NCI-H226 (cell line): ENCODE measurements at places on chromosomes 7 and 10.
A peak's percentile ranks its signal among the peaks of the same experiment; 100 is the strongest.

DNA sequence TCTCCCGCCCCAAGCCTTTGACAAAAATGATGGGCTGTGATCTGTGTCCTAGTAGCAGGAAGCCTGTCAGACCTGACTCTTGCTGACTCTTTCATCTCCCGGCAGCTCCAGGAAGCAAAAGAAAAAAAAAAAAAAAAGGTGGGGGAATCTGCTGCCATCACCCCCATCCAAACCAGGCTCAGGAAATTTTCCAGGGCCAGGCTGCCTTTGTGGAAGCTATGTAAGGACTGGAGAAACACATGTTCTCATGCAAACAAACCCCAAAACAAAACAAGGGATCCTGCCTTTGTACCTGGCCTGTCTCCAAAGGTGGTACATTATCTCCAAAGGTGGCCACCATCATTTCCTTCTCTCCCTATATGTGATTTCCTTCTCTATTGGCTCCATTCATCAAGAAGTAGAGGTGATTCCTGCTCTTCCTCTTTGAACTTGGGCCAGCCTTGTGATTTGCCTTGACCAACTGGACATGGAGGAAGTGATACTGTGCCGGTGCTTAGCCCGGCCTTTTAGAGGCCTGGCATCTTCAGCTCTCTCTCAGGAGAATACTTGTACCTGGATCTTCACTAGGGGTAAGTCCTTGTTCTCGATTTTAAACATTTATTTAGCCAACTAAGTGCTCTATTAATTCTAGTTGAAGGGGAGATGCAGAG, 192.2 kb upstream of the SVIL start:
- no peak for DNase-seq

- DNase-seq, result no peak
These were observed 138.6 kb downstream of the PPP1R17 start for GRCh38 chr7:31825576-31825975.

DNA sequence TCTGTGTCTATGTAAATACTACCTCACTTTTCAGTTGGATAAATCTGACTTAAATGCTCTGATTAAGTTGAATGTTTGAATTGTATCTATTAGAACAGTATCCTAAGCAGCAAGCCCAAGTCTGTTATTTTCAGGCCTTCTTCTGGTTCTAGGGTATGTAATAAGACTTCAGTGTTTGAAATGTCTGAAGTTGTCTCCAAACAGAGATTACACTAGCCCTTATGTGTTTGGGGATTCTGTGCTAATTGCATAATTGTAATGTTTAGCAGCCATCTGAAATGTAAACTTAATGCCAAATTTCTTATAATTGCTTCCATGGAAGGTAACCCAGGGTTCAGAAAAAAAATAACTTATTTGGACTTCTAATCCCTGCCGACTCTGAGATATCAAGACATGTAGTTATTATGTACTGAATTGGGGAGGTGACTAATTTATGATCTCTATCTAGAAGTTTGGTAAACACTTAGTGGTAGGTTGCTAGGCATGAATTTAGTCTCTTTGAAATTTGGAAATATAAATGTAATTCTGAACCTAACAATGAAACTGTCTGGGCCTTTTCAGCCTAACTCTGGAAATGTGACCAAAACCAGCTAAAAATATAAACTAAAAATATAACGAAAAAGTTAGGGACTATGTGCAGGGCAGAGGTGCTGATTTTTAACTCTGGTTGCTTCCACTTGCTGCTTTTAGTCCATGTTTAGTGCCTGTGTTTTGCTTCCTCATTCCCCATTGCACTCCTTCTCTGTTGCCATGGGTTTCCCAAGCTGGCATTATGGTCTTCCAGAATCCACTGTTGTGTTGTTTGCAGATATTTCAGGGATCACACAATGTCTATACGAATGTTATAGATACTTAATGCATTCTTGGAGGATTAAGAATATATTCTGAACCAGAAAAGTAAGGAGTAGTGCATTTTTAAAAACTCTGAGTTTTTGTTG, 54.8 kb downstream of the MCU start:
- DNase-seq, result no peak

- no peak for DNase-seq
These were observed 43.5 kb downstream of the TLL2 start for GRCh38 chr10:96470116-96470743.

- DNase-seq, result no peak
These were observed 6.9 kb downstream of the MTG1 start for GRCh38 chr10:133400624-133401424.

GRCh38 chr7:98779800-98780587, 89.8 kb downstream of the TMEM130 start:
- no peak for DNase-seq

GRCh38 chr7:141976524-141977245, 3.1 kb upstream of the TAS2R38 start:
- DNase-seq, result no peak

GRCh38 chr7:95688931-95689495, 83.3 kb upstream of the DYNC1I1 start:
- DNase-seq, result no peak

GRCh38 chr7:135342887-135343286, 109.2 kb downstream of the STRA8 start:
- DNase-seq, result no peak

DNA sequence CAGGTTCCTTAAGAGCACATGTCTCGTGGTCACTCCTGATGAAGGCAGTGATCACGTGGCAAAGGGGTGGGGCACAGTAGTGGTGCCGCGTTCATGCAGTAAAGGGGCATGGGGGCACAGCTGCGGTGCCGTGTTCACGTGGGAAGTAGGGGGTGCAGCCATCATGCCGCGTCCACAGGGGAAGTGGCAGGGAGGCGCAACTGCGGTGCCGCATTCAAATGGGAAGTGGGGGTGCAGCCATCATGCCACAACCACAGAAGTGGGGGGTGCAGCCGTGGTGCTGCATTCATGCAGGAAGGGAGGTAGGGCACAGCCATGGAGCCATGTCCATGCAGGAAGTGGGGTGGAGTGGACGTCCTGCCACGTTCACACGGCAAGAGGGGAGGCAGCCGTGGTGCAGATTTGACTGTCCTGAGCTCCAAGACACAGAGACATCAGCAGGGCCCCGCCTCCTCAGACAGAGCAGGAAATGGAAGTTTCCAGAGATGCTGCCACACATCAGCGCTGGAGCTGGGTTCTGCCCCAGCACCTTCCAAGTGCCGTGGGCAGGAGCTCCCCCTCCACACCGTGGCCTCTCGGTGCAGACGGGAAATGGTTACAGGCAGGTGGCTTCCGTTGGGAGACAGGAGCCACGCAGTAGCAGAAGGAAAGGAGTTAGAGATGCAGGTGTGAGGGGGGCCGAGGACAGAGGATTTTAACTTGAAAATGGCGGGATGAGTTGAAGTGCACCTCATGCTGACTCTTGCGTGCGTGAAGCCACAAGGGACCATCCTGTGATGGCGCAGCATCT, 95.0 kb upstream of the DDC start:
- DNase-seq, result no peak

GRCh38 chr10:88106366-88106765, 242.9 kb downstream of the PTEN start:
- no peak for DNase-seq

DNA sequence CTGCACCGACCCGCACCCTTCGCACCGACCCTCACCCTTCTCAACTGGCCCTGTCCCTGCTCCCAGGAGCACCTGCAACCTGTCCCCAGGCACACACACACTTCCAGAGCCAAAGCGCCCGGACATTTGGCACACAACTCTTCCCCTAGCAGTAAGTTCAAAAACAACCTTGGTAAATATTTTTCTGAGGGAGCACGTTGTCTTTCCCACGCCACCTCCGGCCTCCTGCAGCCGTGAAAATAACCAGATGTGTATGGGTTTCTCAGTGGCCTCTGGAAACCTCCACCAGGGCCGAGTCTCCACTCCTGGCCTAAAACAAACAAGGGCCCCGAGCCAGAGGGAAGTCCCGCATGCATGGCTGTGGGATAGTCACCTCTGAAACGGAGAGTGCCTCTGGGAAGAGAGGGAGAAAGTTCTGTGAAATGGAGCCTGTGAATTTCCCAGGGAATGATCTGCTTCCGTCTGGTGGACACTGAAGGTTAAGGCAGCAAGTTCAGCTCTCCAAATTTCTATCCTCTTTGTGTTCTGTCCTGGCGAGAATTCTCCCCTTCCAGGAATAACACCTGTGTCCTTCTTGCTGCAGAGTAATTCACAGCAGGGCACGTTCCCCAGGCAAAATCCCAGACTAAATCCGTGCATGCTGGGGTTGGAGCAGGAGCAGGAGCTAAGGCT, 15.8 kb downstream of the PODXL start:
- DNase-seq, result no peak

DNA sequence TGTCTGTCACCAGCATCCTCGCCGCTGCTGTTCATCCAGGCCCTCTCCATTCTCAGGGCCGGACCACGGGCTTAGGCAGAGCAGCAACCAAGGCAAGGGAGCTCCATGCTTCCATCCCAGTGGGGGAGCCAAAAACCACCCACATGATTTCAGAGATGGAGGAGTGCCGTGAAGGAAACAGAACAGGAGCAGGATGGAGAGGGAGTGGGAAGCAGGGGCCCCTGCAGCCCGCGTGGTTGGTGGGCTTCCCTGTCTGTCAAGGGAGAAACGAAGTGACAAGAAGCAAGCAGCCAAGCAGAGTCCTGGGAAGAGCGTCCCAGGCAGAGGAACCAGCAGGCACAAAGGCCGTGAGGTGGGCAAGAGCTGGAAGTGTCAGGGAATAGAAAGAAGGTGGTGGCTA, 95.7 kb downstream of the SLIT1 start:
- no peak for DNase-seq

GRCh38 chr7:37921876-37922275, 1.4 kb downstream of the EPDR1 start:
- no peak for DNase-seq

GRCh38 chr10:72328829-72329204, 25.9 kb downstream of the DNAJB12 start:
- no peak for DNase-seq

DNA sequence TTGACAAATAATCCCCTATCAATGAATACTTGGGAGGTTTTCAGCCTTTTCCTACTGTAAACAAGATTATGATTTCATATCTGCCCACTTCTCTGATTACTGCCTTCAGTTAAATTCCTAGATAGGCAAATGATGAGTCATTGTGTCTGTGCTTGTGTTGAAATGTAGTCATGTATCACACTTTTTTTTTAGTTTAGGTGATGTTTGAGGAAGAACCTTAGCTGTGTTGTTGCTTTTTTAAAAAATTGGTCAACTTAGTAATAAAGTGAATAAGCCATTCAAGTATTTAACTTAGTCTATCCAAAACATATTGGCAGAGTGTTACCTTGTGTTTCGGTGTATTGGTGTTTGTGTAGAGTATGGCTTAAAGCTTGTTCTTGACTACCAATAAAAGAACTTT, 60.0 kb downstream of the WAC start:
- DNase-seq, result peak; percentile 63

- no peak for DNase-seq
These were observed 104.7 kb downstream of the SORBS1 start for GRCh38 chr10:95456516-95456915.

DNA sequence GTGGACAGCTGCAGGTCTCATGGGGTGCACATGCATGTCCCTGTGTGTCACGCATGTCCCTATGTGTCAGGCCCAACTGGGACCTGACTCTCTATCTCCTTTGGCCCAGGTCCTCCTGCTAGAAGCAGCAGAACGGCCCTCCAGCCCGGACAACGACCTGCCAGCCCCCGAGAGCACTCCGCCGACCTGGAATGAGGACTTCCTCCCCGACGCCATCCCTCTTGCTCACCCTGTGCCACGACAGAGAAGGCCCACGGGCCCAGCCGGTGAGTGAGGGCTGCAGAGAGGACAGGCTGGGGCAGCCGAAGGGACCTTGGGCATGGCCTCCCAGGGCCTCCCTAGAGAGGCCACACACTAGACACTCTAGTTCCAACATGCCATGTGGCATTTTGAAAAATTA, 89.3 kb downstream of the MYL10 start:
- DNase-seq, result no peak

GRCh38 chr7:150937848-150938561, 40.1 kb downstream of the KCNH2 start:
- peak; percentile 68 for DNase-seq

- peak; percentile 32 for DNase-seq
These were observed 88.5 kb upstream of the ATP6V0A4 start for GRCh38 chr7:138886501-138886917.

- DNase-seq, result no peak
These were observed 20.4 kb upstream of the ZNF488 start for GRCh38 chr10:47404446-47404845.

- DNase-seq, result no peak
These were observed 573.5 kb downstream of the TNS3 start for GRCh38 chr7:47008461-47008860.

DNA sequence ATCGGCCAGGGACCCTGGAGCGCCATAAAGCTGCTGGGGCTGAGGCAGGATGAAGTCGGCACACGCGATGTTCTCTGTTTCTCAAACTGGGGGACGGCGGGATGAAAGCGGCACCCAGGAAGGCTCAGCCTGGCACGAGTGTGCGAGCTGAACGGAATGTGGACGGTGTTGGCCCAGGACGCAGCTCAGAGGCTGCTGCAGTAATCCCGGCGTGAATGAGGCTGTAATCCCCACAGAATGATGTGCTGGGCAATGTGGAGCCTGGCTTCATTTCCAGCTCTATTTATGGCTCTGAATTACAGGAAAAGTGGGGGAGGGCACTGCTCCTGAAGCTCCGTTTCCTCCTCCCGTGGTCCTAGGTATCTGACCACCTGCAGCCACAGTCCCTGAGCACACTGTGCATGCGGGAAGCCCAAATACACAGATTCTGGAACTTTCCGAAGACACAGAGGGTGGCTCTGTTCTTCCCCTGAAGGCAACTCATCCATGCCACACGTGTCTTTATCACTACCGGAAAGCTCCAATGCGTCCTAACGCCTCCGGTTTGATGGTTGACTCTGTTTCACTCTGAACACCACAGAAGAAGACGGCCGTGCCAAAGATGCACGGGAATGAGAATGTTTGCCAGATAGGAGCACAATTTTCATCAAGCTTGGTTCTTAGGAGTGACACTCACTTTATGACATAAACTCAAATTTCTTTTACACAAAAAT, 37.6 kb downstream of the KLF6 start:
- no peak for DNase-seq

DNA sequence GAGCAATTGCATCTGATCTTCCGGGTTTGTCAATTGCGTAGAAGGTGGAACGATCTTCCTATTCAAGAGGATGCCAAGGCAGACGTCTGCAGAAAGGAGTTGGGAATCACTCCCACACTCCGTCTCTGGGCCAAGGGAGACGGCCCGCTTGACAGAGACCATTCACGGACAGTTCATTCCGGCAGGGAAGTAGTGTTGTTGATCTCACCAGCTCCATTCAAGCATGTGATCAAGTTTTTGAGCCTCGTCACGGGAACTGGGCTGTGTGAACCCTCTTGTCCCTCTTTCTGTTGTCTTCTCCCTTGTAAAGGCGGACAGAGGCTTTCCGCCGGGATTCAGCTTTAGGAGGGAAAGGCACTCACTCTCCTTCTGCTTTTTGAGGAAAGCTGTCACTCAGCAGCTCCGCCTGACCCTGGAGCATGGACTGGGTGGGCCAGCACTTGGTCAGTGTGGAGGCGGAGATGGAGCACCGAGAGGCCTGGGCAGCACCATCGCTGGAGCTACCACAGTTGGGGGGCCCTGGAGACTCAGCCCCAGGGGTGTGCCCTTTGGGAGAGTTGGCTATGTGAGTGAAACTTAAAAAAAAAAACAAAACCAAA, 44.9 kb downstream of the SPDYE5 start:
- DNase-seq, result no peak
